Bronchial epithelial cell (primary cell): ENCODE measurements at places on chromosomes 12 and 14.

DNA sequence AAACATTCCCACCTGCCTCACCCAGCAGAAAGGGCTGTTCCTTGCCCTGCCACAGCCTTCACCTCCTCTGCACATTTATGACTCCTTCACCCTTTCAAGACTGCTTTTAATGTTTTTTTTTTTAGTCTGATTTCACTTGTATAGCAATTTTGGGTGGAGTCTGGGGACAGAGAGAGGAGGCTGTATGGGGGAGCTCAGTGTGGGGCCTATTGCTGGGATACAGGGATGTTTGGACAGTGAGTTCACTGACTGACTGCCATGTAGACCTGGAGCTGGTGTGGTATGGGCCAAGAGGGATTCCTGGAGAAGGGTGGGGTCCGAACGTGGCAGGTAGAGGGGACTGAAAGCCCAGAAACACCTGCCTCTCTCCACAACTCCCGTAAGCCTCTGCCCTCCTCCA lies 1.9 kb upstream of the KRT85 start:
- no peak for DNase-seq

GRCh38 chr12:53063708-53064612 lies 14.1 kb downstream of the TNS2 start:
- DNase-seq, result no peak

DNA sequence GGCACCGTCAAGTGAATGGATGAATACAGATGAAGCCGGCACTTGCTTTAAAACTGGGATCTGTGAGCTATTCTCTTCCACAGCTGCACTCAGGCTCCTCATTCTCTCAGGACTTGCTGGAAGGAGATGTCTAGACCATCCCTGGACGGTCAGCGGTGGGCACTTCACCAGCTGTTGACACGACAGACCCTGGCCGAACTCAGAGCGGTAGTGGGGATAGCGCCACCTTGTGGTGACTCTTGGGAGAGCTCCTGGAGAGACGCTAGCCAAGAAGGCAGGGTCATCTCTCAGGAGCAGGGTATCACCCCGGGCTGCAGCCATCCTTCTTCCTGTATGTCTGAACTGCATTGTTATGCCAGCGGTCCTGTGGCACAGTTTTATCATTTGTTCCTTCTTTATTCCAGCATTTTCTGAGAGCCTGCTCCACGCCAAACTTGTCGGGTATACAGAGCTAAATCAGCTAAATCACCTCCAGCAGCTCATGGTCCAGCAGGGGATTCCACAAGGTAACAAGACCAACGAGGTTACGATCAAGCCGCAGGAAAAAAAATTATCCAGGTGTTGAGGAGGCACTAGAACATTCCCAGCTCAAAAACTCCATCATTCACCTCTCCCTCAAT lies 10.0 kb downstream of the WNT1 start:
- DNase-seq, result peak; percentile 32

DNA sequence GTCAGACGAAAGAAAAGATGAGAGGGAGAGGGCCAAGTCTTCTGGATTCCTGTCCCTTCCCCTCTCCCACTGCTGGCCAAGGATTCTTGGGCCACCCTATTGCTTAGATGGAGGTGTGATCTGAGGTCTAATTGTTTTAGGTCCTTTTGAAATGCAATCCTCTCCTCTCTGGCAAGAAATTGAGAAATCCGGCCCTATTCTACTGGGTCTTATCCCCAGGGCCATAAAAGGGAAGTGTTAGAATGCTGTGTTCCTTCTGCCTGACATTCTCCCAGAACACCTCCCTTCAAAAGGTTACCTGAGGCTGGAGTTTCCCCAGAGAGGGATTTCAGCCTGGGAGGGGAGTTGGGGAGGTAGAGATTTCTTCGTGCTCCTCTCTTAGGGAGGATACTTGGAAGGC lies 4.4 kb downstream of the WNT5B start:
- DNase-seq, result no peak

GRCh38 chr12:21938879-21939278 lies 2.3 kb downstream of the ABCC9 start:
- peak; percentile 4 for DNase-seq

GRCh38 chr12:122022393-122023338 lies 982 bp downstream of the BCL7A start:
- DNase-seq, result no peak

DNA sequence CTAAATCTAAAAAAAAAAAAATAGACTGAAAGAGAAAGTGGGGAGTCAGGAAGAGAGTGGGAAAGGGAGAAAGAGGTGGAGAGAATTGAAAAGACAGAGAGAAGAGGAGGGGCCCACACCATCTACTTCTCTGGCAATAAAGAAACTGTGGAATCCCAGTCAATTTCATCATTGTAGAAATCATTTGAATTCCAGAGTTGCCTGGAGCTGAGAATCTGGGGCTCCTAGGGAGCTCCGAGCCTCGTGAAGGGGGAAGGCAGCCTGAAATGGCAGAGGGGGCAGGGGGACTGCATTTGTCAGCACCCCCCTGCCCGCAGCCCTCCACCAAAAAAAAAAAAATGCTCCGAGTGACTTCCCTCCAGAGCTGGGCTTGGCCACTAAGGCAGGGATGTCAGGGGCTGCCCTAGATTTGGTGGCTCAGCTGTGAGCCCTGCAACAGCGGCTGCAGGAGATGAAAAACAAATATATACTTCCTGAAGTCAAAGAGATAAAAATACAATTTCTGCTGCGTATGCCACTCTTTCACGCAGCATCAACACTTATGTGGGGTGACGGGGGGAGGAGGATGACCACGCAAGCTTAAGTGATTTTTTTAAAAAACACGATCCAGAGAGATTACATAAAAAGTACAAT lies 80.5 kb downstream of the BCL11B start:
- DNase-seq, result no peak

DNA sequence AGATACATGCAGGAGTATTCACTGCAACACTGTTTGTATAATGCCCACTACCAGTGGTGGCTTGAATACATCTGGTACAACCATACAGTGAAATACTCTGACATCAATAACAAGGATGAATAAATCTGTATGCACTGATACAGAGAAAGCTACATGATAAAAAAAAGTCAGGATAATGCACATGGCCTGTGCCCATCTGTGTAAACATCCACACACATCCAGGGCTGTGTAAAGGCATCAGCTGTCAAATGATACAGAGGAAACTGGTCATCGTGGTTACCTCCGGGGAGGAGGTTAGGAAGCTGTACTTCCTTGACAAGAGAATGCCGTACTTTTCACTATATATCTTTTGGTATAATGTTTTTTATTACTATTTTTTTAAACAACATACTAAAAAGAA lies 176.6 kb downstream of the FOXN3 start:
- DNase-seq, result peak; percentile 22

DNA sequence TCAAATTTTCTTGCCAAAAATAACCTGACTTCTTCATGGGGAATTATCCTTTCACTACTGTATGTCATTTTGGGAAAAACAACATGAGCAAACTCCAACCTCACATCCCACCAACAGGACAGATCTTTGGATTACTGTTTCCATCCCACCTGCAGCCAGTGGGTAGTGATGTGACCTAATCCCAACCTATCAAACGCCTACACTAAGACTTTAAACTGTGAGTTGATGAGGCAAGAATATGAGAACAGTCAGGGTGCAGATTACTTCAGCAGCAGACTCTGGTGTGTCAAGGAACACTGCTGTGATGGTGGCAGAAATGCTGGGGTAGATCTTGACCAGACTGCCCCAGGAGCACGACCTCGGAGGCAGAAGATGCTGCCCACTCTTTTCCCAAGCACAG lies 293.2 kb downstream of the DUSP6 start:
- no peak for DNase-seq

DNA sequence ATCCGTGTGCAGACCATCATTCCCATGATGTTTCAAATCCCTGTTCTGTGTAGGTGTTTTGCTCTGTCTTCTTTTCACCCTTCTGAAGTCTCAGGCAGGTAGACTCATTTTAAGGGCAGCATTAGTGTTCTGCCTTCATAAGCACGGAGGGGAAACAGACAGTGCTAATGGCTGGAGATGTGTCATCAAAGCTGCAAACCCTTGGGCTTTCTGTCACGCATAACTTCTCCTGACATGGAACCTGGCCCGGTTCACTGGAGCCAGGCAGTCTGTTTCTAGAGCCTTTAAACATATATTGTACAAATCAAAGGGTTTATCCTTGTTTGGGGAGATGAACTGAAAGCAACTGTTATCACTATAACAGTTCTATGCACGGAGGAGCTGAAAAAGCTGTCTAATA lies 141.4 kb downstream of the TMEM132D start:
- no peak for DNase-seq

GRCh38 chr12:1360441-1361210 lies 233.8 kb downstream of the FBXL14 start:
- DNase-seq, result peak; percentile 29

GRCh38 chr12:102439426-102440405 lies 40.6 kb downstream of the IGF1 start:
- DNase-seq, result no peak

GRCh38 chr12:128844031-128844635 lies 9.1 kb upstream of the GLT1D1 start:
- no peak for DNase-seq

DNA sequence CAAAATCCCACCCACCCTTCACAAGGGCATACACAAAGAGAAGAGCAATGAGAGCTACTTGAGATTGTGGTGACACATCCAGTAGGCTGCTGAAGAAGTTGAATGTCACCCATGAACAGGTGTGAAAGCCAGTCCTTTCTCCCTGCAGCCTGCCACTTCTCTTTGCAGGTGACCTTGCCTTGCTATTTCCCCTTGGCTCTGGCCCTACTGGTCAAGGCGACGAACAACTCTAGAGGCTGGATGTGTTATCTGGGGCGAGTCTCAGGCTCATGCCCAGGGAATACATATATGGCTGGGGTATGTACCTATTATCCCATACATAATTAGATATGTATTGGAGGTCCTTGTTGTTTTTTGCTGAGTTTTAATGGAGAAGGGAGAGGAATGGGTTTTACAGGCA lies 70.2 kb upstream of the EGLN3 start:
- no peak for DNase-seq

GRCh38 chr14:22848351-22849164 lies 12.2 kb downstream of the MMP14 start:
- DNase-seq, result peak; percentile 69

GRCh38 chr12:29544428-29545101 lies 47.1 kb upstream of the OVCH1 start:
- no peak for DNase-seq

GRCh38 chr12:68327896-68328295 lies 4.3 kb downstream of the MDM1 start:
- DNase-seq, result no peak

DNA sequence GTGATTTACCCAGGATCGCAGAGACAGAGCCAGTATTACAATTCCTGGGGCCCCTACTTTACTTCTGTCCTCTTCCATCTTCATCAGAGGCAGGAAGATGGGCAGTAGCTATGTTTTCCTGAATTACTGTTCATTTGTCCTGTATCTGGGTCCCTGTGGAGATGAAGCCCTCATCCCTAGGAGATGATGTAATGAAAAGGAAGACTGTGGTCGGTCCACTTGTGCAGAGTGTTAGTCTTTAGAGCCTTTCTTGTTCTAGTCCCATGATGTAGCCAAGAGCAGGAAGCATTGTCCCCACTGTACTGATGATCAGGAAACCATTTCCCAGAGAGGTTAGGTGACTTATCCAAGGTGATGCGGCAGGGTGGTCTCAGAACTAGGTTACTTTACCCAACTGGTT lies 2.6 kb downstream of the CD9 start:
- no peak for DNase-seq

- DNase-seq, result peak; percentile 76
Observed at GRCh38 chr12:105922670-105923102, 216.1 kb downstream of the NUAK1 start.

GRCh38 chr14:56889705-56890104 lies 79.4 kb upstream of the OTX2 start:
- no peak for DNase-seq

- no peak for DNase-seq
Observed at GRCh38 chr12:124694250-124694649, 126.8 kb upstream of the NCOR2 start.

- DNase-seq, result peak; percentile 34
Observed at GRCh38 chr12:292186-292585, 29.6 kb upstream of the SLC6A13 start.
